ENCODE measurements at places on chromosomes 6 and 20.

- no peak for DNase-seq
These were observed 21.6 kb upstream of the PRL start for GRCh38 chr6:22318404-22318803.

- no peak for DNase-seq
These were observed 94.2 kb downstream of the ADAT2 start for GRCh38 chr6:143356101-143356880.

GRCh38 chr6:142796571-142796970 is 148.4 kb downstream of the HIVEP2 start:
- DNase-seq, result peak; percentile 81

- peak; percentile 79 for DNase-seq
These were observed 1.1 kb downstream of the TCP11 start for GRCh38 chr6:35139924-35140638.

- DNase-seq, result peak; percentile 31
These were observed 92.7 kb upstream of the AFDN start for GRCh38 chr6:167733740-167734661.

GRCh38 chr20:34262488-34263288 is 21.5 kb downstream of the ASIP start:
- no peak for DNase-seq

GRCh38 chr6:149264629-149265028 is 52.9 kb upstream of the TAB2 start:
- DNase-seq, result no peak

DNA sequence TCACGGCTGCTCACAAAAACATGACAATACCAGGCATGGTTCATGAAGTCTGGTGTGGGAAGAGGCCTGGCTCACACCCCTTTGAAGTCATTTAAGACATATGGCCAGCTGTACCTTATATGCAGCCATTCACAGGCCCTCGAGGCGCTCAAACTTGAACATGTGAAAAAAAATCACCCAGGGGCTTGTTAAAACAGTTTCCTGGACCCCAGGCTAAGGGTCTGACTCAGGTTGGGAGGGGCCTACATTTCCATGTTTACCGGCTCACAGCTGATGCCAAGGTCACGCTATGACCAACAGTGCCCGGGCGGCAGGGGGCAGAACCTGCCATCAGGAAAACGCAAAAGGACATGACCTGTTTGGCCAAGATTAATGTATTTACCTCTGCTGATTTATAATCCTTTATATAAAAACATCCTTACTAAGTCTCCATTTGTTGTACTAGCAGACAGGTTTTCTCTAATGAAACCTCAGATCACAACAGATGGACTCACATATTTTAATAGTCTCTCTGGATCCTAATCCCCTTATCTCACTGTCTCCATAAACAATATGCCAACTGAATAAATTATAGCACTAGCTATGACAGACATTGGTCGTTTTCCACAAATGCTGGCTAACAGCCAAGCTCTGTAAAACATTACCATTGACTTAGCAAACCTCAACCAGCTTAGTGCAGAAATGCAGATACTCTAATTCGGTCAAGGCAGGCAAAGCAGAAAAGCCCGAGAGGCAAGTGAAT is 19.9 kb downstream of the EZR start:
- peak; percentile 76 for DNase-seq

GRCh38 chr20:62134735-62135231 is 8.4 kb downstream of the PSMA7 start:
- no peak for DNase-seq

- DNase-seq, result peak; percentile 63
These were observed 90.7 kb downstream of the AKAP7 start for GRCh38 chr6:131225959-131226358.

DNA sequence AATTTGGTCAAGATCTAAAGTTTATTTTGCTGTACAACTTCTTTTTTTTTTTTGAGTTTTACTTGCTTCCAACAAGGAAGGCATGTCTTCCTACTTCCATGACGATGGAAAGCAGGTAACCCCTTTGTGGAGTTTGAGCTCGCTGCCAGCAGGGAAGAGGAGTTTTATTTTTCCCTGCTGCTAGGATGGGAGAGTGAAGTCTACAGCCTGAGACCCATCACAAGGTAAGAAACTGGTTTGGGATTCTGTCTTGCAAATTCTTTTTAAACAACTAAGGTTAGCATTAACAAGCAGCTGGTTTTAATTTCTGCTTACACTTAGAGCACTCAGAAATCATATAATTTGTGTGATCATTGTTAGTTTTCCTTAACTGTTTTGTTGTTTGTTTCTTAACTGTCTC is 108.0 kb upstream of the MAP3K4 start:
- no peak for DNase-seq

DNA sequence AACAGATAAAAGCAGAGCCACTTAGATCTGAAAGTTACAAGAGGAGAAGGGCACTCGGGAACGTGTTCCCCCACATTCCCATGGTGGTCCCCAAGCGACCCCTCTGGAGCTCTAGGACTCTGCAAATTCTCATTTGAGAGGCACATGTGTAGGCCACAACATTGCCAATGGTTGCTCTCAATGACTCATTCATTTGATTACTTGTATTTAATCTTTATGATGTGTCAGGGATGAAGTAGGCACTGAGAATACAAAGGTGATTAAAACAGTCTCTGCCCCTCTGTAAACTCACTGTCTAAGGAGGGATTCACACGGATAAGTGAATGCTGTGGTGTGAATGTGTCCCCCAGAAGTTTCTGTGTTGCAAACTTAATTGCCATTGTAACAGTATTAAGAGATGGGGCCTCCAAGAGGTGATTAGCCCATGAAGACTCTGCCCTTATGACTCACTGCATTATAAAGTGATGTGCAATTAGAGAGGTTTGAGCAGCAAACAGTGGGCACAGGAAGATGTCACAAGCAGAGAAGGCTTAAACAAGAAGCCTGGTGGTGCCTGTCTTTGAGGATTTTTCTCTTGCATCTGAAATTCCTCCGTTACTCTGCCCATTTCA is 34.0 kb upstream of the TRAM2 start:
- DNase-seq, result no peak

- DNase-seq, result no peak
These were observed 13.7 kb downstream of the C20orf96 start for GRCh38 chr20:276620-277495.

GRCh38 chr20:11207749-11208502 is 534.1 kb upstream of the JAG1 start:
- DNase-seq, result no peak

DNA sequence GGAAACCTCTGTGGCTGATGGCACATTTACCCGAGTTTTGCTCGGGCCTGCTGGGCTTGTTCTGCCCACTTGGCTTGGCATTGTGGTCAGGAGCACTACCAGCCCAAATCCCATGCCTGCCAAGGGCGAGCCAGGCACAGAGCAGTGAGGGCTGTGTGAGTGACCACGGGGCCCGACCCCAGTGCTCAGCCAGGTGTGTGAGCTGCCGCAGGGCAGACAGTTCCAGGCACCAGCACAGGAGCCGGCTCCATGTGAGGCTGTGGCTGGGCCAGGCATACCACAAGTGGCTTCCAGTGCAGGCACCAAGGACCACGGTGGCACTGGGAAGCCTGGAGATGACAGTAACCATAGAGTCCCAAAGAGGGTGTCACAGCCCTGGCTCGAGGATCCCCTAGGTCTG is 1225.5 kb upstream of the GJE1 start:
- DNase-seq, result no peak

DNA sequence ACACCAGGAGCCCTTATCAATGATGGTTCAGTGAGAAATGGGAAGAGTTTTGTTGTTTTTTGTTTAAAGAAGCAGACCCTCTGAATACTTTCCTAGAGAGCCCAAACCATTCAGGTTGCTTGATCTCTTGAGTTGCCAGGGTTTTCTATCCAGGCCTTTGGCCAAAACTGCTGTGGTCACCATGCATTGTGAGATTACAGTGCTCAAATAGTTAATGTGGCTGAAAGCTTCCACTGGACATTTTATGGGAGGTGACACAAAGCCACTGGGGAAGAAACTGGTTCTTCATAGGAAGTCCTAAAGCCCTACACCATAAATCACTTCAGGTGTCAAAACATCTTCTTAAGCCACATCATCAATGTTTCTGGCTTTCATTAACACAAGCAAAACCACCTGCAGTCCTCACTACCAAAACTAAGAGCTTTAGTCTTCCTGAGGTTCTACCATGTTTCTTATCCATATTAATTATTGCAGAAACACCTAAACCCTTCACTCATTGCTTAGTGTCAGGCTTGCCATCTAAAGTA is 101.6 kb downstream of the IBTK start:
- peak; percentile 9 for DNase-seq

DNA sequence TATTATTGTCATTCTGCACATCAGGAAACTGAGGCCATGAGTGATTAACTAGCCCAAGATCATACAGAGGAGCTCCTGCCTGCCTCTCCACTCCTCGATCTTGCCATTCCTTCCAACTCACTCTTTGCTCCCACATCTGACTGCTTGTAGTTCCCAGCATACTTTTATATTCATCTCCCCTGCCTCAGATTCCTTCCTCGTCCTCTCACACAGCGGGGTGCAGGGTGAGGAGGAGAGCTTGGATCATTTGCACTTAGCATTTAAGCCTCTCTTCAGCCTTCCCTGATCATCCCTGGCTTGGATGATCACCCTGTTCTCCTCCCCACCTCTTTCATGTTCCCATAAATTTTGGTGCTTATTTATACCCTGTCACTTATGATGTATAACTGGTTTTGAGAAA is 515.1 kb upstream of the SOX4 start:
- DNase-seq, result no peak

GRCh38 chr6:96330884-96331283 is 190.7 kb upstream of the UFL1 start:
- no peak for DNase-seq

DNA sequence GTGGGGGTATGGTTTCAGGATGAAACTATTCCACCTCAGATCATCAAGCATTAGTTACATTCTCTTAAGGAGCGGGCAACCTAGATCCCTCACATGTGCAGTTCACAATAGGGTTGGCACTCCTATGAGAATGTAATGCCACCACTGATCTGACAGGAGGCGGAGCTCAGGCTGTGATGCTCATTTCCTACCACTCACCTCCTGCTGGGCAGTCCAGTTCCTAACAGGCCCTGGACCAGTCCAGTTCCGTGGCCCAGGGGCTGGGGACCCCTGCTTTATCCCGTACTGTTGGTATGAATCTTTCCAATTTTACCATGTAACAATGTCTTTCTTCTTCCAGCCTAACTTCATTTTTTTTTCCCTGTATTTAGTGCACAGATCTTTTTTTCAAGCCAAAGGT is 94.9 kb downstream of the OGFRL1 start:
- DNase-seq, result no peak

GRCh38 chr6:3194535-3195419 is 32.7 kb downstream of the TUBB2B start:
- DNase-seq, result no peak

DNA sequence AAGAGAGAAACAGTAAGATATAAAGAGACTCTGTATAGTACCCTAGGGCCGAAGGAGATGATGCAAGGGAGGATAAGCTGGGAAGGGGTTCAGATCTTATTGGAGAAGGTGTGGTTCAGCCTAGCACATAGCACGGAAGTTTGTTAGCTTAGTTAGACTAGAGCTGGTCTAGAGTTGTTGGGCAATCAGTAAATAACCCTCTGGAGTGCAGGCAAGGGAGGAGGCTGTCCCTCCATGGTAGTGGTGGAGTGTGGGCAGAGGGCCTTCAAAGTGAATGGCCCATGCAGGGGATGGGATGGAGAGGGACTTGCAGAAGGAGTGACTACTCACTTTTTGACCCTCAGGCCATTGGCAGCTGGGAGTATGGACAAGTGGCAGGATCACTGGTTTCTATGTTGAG is 20.0 kb downstream of the TULP4 start:
- DNase-seq, result no peak

DNA sequence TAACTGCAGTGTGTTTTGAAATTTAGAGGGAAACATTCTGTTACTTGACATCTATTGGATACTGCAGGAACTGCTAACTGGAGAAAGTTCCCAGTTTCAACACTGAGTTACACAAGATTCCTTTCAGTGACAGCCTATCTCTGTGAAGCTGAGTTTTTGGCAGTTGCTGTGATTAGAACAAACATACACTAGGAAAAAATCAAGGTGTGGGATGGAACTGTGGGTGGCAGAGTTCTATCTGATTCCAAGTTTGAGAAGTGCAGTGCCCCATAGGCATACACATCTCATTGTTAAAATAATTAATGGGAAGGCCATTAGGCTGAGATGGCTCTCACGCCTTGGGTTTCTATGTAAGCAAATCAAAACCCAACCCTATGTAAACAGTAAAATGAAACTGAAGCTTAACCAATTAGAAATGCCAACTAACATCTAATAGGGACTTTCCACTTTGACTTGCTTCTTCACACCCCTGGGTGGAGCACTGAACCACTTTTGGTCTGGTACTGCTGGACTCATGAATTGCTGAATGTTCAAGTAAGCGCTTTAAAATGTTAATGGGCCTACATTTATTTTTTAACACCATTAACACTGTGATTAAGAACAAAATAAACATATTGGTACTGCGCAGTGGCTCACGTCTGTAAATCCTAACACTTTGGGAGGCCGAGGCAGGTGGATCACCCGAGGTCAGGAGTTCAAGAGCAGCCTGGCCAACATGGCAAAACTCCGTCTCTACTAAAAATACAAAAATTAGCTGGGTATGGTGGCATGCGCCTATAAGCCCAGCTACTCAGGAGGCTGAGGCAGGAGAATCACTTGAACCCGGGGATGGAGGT is 55.2 kb upstream of the TBC1D7 start:
- DNase-seq, result no peak

DNA sequence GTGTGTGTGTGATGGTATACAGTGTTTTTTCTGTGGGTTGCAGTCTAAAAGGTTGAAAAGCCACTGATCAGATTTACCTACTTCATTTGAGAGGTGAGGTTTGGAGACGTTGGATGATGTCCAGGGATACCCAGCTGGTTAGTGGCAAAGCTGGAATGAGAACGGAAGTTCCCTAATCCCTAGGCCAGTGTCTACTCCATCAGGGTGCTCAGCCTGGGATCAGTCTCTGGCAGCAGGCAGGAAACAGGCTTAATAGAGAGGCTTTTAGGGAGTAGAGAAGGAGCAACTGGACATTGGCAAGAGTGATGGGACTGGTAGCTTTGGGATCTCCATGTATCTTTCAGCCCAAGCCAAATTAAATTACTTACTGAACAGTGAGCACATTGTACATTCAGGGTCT is 80.7 kb downstream of the C6orf52 start:
- no peak for DNase-seq

GRCh38 chr20:54203281-54203680 is 4.6 kb upstream of the PFDN4 start:
- DNase-seq, result no peak

- no peak for DNase-seq
These were observed 23.3 kb upstream of the CRIP3 start for GRCh38 chr6:43331891-43332290.

GRCh38 chr6:146543940-146544615 is 445 bp downstream of the RAB32 start:
- no peak for DNase-seq
